ENCODE measurements at places on chromosomes 1 and 21.

DNA sequence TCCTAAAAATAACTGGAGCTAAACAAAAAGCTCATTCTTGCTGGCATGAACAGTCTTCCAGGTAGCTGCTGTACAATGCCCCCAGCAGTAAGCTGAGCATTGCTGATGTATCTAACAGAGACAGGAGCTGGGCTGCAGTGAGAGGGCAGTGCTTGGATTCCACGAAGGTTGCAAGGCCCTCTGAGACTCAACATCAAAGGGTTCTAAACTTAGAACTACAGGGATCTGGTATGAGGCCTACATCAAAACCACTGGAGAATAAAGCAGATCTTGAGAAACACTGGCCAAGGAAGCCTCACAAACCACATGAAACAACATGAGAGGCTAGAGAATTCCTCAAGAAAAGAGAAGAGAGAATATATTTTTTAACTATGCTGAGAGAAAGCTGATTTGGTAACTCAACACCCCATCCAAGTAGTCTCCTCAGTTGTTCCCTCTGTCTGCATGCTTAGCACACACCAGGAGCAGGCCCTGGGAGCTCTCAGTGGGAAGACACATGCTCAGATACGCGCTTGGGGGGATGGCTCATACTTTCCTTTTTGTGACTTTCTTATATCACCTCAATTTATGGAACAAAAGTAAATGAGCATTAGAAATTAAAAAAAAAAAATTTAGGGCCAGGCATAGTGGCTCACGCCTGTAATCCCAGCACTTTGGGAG is 27.7 kb downstream of the DSTYK start:
- no peak for DNase-seq

- DNase-seq, result no peak
Measured at GRCh38 chr1:23149114-23149513, 19.5 kb downstream of the LUZP1 start.

DNA sequence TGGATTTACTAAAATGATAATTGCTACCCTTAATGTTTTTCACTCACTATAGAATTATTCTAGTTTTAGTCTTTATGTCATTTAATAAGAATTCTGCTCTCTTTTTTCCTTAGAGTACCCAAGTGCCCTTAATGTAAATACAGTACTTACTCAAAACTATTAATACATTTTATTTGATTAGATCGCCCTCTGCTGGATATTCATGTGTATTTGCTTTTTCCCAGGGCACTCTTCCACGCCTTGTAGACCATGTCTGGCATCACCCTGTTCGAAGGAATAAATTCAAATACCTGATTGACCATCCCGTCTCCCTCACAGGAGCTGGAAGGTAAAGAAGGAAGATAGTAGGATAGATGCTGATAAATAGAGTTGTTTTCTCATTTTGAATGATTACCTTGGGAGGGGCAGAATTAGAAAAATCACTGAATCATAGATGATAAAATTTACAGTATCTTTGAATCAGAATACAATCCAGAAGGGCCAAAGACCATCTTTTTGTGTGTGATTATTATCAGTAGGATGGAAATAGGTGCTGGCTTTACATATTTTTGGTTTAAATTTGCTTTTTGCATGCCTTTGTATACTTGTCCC is 4.1 kb downstream of the AXDND1 start:
- peak; percentile 27 for DNase-seq

DNA sequence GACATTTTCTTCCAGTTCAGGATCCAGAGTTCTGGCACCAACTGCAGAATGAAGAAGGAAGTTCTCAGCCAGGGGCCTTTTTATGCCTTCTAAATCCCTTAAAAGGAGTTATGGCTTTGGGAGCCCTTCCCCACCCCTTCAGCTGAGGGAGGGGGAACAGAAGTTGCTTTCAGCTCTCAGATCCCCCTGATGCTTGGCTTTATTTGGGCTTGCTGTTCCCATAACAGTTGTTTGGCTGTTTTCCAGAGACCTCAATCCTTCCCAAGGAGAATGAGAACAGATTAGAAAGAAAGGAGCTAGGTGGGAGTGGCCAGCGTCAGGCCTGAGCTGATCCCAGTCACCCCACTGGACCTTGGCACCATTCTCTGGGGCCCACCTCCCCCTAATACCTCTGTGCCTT is at the start of gene RPE65:
RPE65 (minus strand) TSS at position 54 of the 400 bp plus-strand sequence; CDS start at position 5, 49 bp downstream.
- DNase-seq, result no peak

GRCh38 chr1:46171351-46171750 is 3.5 kb upstream of the TSPAN1 start:
- DNase-seq, result no peak

- no peak for DNase-seq
Measured at GRCh38 chr1:1427106-1427819, 6.2 kb upstream of the ANKRD65 start.

DNA sequence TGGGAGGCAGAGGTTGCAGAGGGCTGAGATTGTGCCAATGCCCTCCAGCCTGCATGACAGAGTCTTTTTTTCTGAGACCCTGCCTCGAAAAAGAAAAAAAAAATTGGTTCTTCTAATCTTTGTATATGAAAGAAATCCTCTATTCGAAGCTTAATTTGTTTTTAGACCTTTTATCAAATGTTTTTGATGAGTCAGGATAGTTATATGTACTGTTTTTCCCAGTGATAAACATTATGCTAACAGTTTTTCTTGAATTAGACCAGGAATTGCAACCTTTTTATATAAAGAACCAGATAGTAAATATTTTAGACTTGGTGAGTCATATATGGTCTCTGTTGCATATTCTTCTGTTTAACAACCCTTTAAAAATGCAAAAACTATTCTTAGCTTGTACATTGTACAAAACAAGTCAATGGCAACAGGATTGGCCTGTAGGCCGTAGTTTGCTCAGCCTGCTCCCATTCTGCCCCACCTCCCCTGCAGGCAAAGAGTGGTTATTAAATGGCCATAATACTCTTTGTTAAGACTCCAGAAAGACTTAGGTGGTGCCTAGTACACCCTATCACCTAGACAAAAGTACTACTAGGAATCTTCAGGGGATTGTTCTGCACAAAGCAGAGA is 45.2 kb downstream of the LYST start:
- no peak for DNase-seq

GRCh38 chr1:47411436-47411835 is 4.6 kb upstream of the FOXE3 start:
- no peak for DNase-seq

GRCh38 chr1:236450779-236451178 is 56.7 kb downstream of the EDARADD start:
- no peak for DNase-seq

GRCh38 chr1:243680860-243681259 is 169.2 kb downstream of the AKT3 start:
- no peak for DNase-seq

- no peak for DNase-seq
Measured at GRCh38 chr1:158251163-158251562, 3.1 kb upstream of the CD1A start.

- DNase-seq, result no peak
Measured at GRCh38 chr1:227749916-227750710, 14.9 kb downstream of the SNAP47 start.

DNA sequence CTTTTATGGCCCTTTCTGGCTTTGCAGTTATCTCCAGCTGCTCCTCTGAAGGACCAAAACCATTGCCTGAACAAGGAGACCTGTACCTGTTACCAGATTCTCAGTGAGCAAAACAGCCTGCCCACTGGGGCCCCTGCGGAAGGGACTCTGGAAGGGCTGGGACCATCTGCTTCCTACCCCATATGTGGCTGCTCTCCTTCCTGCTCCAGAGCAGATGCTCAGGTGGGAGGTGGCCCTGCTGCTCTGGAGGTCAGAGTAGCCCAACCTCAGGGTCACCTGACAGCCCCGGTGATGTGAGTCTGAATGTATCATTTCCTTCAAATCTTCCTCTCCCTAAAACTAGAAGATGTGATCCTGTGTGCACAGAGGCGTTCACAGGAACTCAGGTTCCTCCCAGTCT is 33.6 kb downstream of the PRDM16 start:
- no peak for DNase-seq

- no peak for DNase-seq
Measured at GRCh38 chr1:15762546-15762945, 4.0 kb downstream of the FBLIM1 start.

DNA sequence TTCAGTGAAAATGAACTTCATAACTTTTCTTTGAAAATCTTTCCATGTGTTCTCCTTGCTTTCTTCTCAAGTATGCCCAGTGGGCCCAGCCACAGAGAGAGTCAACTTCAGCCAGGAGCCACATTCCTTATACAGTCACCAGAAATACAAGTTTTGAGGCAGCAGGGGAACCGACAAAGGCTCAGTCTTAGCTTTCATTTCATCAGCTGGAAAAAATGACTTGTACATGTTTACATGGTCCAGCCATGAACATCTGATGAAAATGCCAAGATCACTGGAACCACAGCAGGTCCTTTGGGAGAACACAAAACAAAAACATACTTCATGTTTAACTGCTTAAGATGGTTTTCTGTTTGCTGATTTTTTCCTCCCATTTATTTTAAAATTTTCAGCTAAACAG is 72.5 kb downstream of the SYDE2 start:
- no peak for DNase-seq

- peak; percentile 57 for DNase-seq
Measured at GRCh38 chr1:236395230-236395946, 1.3 kb downstream of the EDARADD start.

DNA sequence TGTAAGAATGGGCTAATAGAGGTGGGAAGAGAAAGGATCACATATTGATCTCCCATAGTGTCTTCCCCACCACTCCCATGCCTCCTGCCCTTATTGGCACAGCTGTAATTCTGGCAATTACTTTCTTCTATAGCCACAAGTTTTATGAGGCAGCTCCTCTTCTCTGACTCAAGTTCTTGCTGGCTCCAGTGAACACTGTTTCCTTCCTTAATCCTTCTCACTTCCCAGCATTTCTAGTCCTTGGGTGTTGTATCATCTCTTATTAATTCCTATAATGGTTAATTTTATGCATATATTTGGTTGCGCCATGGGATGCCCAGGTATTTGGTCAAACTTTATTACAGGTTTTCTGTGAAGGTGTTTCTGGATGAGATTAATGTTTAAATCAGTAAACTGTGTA is 103.3 kb downstream of the MRPL39 start:
- no peak for DNase-seq

DNA sequence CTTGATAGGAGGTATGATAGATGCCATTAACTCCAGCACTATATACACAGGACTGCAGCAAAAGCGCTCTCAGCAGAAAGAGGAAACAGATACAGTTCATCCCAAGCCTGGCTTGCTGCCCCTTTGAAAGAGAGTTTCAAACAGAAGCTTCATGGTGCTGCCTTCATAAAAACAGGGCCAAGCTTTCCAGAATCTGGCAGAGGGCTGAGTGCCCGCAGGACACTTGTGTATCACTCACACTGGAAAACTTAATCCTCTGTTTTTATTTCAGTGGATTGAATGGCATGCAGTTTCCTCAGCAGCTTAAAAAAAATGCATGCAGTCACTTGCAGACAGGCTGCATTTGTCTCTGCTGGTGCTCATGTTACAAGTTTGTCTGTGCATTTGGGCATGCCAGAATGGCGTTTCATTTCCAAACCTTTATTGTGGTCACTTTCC is 40.4 kb downstream of the KCNJ15 start:
- DNase-seq, result no peak

GRCh38 chr1:25716320-25716719 is 83.7 kb upstream of the SELENON start:
- DNase-seq, result no peak

GRCh38 chr1:204971517-204972336 is 71.3 kb upstream of the CNTN2 start:
- no peak for DNase-seq

GRCh38 chr1:8276173-8276914 is 41.6 kb upstream of the SLC45A1 start:
- no peak for DNase-seq

- DNase-seq, result no peak
Measured at GRCh38 chr1:67991546-67991945, 58.9 kb downstream of the DIRAS3 start.

DNA sequence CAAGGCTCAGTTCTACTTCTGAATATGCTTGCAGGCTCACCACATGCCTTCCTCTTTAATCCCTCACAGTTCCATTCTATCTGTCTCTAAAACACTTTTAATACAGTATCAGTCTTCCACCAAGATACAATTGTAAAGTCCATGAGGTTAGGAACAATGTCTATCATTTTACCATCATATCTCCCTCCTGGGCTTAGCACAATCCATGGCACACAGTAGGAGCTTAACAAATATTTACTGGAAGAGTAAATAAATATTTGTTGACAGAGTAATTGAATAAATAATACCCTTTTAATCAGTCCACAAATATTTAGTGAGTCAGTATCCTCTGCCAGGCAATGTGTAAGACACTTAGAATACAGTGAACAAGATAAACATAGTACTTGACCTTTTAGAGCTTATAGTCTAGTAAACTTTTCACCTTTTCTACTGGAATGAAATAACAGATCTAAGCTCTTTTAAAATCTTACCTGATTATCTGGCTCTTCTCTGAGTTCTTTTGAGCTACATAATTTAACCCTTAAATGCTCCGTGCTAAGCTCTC is 12.7 kb upstream of the GADD45A start:
- no peak for DNase-seq

DNA sequence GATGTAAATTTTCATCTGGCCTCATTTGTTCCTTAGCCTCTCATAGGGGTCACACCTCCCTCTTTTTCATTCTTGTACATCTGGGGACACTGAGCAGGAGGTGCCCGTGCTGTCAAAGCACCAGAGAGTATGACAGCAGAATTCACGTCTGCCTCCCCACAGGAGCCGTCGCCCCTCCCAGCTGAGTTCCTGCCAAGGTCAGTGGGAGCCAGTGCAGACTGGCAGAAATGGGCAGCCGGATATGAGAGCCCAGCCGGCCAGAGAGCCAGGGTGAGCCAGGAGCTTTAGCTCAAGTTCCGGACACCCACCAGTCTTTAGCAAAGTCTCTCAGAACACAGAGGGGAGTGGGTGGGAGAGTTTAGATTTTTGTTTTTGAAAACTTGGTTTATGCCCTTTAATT is 21.9 kb downstream of the GPR137B start:
- no peak for DNase-seq

GRCh38 chr21:35325953-35326352 is 276.9 kb upstream of the RUNX1 start:
- DNase-seq, result no peak

DNA sequence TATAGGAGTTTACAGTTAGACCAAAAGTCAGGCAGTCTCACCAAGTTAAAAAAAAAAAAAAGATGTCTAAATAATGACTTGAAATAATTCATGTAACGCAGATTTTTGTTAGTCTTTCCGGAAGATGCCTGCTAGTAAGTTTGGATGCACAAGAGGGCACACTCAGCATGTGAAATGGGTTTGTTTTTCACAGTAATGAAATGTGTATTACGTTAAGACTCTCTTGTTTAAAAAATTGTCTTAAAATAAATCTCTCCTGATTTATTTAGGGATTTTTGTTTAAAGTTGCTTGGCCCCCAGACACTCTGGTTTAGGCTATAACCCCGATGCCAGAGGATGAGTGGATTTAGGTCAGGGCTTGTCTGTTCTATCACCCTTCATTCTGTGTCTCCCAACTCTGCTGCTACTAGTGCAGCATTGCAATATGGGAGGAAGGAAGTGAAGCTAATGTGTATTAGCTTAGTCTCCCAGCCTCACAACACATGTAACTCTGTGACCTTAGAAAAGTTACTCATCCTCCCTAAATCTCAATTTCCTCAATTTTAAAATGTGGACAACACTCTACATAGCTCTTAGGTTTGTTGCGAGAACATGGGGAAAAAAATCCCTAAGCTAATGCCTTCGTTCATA is 25.7 kb downstream of the CTH start:
- no peak for DNase-seq
